ENCODE measurements at places on chromosomes 5 and 9.

DNA sequence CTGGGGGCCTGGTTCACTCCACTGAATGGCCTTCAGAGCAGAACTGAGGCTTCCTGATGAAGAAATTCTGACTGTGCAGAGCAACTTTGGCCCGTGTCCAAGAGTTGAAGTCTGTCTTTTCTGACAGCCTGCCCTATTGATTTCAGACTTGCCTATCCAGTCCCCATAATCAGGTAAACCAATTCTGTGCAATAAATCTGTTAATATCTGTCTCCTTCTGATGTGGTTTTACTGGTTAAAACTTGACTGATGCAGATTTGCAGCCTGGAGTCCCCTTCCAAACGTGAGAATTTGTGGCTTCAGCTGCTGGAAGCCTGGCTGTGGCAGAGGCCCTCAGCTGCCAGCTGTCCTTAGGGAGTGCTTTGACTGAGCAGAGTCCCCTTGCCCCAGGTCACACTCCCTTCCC, 283.9 kb upstream of the ANKRD55 start:
- DNase-seq = peak; percentile 59

GRCh38 chr5:101838435-101838834, 457.6 kb downstream of the SLCO4C1 start:
- DNase-seq = peak; percentile 40

DNA sequence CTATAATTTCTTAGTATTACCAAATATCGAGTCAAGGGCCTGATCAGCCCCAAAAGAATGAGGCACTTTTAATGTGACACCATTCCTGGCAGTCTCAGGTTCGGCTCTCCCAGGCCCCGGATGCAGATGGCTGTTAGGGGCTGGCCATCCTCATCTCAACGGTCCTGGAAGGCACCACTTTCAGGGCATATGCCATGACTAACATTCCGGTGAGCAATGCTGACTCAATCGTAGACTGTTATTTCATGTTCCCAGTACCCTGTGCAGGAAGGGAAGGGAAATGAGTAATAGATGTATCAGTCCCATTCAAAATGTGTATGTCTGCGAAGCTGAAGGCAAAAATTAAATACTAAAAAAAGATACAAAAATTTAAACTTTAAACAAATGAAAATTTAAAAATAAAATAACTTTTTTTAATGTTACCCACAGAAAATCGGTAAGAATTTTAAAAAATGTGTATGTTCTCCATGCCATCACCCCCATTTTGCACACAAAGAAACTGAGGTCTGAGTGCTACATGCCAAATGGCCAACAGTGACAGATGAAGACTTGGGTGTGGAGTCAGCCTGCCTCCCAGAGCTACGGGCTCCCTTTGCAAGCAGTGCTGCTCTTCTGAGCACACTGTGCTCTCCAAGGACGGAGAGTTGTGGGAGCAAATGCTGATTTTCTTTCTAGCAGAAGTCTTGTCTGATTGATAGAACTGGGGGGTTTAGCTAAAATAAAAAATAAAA, 79.0 kb downstream of the GLDC start:
- peak; percentile 98 for DNase-seq

GRCh38 chr9:19358701-19359100, 21.3 kb downstream of the RPS6 start:
- DNase-seq = peak; percentile 47

- DNase-seq = no peak
Observed at GRCh38 chr5:82789095-82789494, 288.1 kb downstream of the TMEM167A start.

DNA sequence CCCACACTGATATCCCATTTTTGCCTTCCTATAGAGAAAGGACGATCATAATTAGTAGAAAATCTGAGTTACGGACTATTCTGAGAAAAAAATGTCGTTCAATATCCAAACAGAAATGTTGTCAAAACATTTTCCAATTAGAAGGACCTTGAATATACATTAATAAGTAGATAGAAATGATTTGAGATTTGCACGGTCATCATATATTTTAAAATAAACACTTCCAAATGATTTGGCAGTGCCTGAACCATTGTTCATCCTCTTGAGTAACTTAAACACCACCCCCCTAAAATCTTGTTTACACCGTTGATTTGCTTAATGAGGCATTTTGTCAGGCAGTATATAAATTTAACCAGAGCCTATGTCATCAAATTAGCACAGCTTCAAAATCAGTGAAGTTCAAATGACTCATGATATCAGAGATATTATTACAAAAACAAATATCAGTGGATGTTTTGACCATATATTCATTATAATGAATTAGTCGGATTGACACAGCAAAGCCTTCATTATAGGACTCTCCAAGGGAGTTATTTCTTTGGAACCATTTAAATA, 105.0 kb downstream of the ACTL7B start:
- DNase-seq = no peak

- no peak for DNase-seq
Observed at GRCh38 chr9:116355153-116355921, 201.7 kb downstream of the PAPPA start.

DNA sequence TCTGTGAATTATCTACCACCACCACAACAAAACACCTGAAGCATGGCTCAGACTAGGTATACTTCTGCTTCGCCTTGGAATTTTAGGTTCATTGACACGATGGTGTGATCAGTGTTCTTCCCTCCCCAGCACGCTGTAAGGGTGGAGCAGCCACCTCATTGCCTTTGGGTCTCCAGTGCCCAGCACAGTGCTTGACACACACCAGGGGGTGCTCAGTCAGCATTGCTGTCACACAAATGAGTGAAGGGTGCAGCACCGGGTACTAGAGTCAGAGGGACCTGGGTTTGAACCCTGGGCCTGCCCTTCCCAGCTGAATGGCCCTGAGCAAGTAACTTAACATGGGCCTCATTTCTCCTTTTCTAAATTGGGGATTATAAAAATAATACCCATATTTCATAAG, 9.9 kb upstream of the ANGPTL2 start:
- no peak for DNase-seq

DNA sequence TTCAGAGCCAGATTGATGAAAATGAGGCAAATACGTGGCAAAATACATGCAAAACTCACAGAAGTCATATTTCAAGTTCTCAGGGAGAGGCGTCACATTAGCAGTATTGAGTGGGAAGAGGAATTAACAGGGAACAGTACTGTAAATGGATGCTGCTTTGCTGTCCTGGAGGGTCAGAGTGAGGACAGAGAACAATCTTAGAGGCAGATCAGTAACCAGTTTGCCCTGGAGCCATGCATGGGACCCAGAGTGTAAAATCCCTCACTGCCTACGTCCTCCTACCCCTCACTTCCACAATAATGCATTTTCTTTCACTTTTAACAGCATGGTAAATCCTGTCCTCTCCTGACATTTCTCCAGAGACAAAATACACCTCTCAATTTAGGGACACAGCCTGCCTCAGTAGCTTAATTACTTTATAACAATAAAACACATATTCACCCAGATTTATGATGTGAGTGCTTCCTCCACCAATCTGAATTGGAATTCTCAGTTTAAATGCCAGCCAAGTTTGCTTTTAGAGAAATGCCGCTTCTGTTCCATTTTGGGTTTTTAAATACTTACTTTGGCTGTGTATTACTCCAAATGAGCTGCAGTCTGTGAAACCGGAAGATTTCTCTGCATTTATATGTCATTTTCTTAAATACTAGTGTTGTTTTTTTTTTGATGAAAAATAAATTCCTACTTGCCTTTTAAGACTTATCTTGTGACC, 70.0 kb downstream of the LMNB1 start:
- no peak for DNase-seq

DNA sequence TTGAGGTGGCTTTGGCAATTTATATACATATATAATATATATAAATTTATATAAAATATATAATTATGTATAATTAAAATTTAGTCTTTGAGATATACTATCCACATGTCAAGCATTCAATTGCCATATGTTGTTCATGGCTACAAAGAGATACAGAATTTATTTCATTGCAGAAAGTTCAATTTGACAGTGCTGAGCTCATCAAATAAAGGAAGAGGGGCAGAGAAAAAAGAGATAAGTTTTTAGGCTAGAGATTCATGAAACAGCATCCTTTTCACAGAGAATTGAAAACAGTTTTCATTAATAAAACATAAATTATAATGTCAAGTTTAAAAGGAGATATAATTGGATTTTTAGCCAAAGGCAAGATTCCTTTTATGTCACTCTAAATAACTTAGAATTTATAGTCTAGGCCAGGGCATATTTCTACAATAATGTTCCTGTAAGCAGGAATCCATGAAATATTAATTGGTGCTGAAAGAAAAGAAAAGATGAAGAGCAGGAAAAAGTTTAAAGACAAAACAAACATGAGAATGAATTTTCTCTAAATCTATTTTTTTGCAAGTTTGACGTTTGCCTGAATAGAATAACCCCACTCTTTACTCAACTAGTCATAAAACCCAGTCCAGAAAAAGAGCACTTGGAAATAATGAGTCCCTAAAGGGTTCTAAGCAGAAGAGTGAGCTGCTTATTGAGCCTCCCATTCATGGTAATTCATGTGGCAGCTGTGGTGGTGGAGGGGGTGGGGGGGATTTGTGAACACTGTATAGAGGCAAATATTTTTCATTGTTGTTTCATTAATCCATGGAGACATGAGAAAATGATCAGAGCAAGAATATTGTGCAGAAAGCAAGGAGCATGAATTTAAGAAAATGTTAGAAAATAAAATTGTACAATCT, 1279.5 kb downstream of the CDH12 start:
- DNase-seq = no peak

- no peak for DNase-seq
Observed at GRCh38 chr5:125720721-125721120, 702.5 kb upstream of the GRAMD2B start.

DNA sequence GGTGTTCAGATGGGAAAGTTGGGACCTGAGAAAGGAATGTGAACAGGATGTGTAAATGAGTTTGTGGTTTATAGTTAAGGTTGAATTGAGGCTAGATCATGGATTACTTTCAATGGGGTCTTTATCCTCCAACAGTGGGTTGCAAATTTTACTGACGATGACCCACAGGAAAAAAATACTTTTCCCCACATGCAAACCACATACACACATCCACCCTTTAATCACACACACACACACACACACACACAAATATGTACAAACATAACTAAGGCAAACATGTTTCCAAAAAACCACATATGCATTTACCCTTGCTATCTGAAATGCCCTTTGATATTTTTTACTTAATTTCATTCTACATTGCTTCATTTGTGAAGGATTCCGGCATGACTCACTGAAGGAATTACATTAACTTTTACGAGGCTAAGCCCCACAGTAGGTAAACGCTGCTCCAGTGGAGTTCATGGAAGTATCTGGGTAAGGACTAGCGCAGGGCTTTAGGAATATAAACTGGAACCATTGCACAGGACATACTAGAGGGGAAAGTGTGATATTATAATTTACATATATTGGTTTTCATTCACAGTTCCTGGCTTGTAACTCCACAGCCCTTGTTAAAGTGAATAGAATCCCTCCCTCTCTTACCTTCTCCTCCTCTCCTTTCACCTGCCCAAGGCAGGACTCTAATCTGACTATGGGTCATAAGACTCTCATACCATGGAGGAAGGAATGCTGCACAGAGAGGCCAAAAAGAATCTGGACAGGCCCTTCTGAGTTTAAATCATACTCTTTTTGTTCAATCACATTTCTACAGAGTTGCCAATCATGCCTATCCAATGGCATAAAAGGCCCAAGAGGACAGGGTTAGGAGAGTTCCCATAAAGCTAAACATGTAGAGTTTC, 8.5 kb upstream of the SPEF2 start:
- DNase-seq = no peak

- peak; percentile 77 for DNase-seq
Observed at GRCh38 chr5:139422307-139422893, 16.9 kb downstream of the DNAJC18 start.

GRCh38 chr9:109510506-109510905, 12.4 kb upstream of the PTPN3 start:
- DNase-seq = no peak

GRCh38 chr5:116442931-116443551, 131.6 kb downstream of the SEMA6A start:
- DNase-seq = no peak

- DNase-seq = peak; percentile 29
Observed at GRCh38 chr9:16710888-16711287, 159.6 kb downstream of the BNC2 start.

- no peak for DNase-seq
Observed at GRCh38 chr5:56659971-56660370, 155.4 kb upstream of the MAP3K1 start.

- no peak for DNase-seq
Observed at GRCh38 chr5:131514316-131515283, 120.4 kb downstream of the RAPGEF6 start.

GRCh38 chr9:61668846-61669245, 479.0 kb downstream of the SPATA31A7 start:
- DNase-seq = no peak

GRCh38 chr5:159913501-159913900, 2.8 kb upstream of the ADRA1B start:
- peak; percentile 38 for DNase-seq

GRCh38 chr5:72035831-72036230, 71.4 kb upstream of the MAP1B start:
- DNase-seq = no peak

DNA sequence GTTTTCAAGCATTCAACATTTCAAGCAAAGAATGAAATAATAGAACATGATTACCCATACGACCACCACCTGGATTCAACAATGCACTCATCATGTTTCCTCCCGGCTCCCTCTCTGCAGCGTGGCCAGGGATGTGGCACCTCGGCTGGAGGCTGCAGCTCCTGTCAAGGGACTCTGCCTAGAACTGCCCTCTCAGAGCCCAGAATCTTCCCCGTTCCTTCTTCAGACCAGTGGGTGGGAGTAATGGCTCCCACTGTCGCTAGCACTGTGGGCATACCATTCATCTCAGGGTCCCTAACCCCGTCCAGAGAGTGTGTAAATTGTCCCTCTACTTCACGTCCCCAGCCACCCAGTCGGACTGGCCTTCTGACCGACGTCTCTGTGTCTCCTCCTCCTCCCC, 118.6 kb upstream of the COL5A1 start:
- no peak for DNase-seq

- DNase-seq = no peak
Observed at GRCh38 chr9:73595036-73595545, 443.4 kb downstream of the ANXA1 start.

DNA sequence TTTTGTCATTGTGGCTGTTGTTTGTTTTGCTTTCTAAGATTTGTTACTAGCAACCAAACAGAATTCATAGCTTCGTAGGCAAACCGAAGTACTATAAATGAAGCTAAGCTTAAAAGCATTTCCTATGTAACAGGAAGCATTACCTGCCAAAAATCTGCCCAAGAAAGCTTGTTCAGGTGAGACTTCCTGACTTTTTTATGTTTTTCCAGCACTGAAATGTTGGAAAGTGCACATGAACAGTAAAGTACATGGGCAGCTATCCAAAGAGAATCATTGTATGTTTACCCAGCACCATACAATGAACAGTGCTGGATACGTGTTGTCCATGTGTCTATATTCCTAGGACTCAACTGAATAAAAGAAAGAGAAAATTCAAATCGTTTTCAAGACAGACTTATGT, 247.1 kb downstream of the NFIB start:
- no peak for DNase-seq

GRCh38 chr9:79619930-79620329, 48.2 kb downstream of the TLE4 start:
- no peak for DNase-seq

- no peak for DNase-seq
Observed at GRCh38 chr9:92635760-92636159, 34.2 kb downstream of the IPPK start.

GRCh38 chr9:121893786-121894185, 199.3 kb downstream of the TTLL11 start:
- no peak for DNase-seq

- DNase-seq = no peak
Observed at GRCh38 chr9:97593960-97594359, 39.2 kb downstream of the TSTD2 start.

GRCh38 chr9:131976157-131977108, 103.2 kb downstream of the MED27 start:
- DNase-seq = no peak

Measured in mesenchymal stem cell (in vitro differentiated cells and primary cell).